ENCODE measurements at places on chromosomes 5 and 9. TPM values are rescaled to one million over a fixed set of nuclear protein-coding genes. Genes with fewer than 3 reads are reported as not detected.

The SLC34A3 gene
- total RNA-seq = not detected

The PCDHGC3 gene
- total RNA-seq = 23.4 TPM

The SH3TC2 gene
- 1.2 TPM for total RNA-seq

The SFXN1 gene
- 38.9 TPM for total RNA-seq

The PTGES gene
- 1.5 TPM for total RNA-seq

The PCDHB16 gene
- 2.1 TPM for total RNA-seq
